Left kidney (tissue), 8 donors: ENCODE measurements at places on chromosomes 5 and 9. TPM values are rescaled to one million over a fixed set of nuclear protein-coding genes. Genes with fewer than 3 reads are reported as not detected.

DNA sequence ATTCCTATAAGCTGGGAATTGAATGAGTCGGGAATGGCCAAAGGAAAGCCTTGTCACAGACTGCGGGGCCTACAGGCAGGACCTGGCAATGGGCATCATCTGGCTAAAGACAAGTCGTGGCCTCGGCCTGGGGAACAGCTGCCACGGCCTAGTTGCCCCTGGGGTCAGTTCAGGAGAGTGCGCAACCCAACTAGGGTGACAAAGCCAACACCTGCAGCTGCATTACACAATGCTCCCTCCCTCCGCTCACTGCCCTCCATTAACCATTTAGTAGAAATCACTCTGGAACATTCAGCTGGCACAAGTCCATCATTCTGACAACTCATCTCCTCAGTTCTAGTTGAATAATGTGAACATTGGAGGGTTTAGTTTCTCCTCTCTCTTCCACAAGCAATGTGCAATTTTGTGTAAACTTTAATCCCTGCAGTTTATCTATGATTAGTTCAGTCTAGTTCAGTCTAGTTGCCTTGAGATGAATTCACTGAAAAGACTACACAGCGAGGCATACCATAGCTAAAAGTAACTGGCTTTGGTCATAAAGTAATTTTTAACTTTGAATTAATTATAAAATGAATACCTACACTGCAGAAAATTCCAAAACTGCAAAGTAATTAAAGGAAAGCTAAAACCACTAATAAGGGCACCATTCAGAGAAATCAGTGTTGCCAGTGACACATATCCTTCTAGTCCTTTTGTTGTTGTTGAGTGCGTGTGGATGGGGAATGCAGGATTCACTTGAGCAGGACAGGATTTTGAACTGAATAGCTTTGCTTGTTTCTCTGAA, 5.1 kb downstream of the GLDC start:
- no peak for DNase-seq

DNA sequence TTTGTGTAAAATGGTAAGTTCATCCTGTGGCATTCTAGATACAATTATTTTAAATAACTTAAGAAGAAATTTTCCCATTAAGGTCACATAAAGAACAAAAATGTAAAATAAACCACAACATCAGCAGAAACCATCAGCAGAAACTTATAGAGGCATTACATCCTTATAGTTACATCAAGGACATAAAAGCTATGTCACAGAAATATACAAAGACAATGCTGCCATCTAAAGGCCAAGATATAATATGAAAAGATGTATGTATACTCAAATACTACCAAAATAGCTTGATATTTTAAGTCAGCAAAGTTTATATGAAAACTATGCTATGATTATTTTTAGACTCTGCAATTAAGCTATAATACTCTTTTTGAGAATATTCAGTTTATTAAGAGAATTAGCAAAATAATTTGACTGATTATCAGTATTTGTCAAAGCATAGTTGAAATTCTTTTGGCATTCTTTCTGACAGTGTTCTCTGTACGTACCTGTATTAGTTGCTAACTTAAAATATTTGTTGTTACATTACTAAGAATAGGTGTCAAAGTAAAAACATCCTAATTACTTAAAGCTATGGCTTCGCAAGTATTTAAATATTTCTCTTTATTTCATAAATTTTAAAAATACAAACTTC, 36.2 kb downstream of the FBXL17 start:
- peak; percentile 36 for DNase-seq

GRCh38 chr9:28471261-28471660, 898.0 kb upstream of the C9orf72 start:
- DNase-seq = no peak

GRCh38 chr5:143807401-143807800, 4.6 kb upstream of the HMHB1 start:
- no peak for DNase-seq

- no peak for DNase-seq
Measured at GRCh38 chr5:136034984-136035383, 6.2 kb downstream of the TGFBI start.

DNA sequence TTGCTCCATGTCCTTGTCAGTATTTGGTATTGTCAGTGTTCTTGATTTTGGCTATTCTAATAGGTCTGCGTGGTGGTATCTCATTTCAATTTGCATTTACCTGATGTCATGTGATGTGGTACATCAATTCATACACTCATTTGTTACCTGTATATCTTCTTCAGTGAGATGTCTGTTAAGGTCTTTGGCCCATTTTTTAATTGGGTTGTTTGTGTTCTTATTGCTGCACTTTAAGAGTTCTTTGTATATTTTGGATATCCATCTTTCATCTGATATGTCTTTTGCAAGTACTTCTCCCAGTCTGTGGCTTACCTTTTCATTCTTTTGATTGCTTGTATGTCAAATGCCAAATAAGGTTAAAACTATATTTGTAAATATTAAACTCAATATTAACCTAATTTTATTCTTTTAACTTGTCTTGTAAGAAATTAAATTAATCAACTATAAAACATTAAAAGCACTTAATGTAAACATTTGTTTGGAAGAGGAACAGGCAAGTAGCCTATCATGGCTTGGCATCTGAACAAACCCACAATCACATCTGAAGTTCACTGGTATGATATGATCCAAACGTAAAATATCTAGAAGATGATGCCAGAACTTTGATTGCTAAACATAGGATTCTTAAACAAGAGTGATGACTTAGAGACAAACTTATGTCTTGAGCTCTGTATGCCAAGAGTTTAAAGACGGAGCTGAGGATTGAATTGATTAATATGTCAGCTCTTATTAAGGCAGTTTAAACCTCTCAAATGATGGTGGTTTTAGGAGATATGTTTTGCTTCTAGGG, 587.3 kb downstream of the ANXA1 start:
- DNase-seq = no peak

UAP1L1 gene
- polyA plus RNA-seq = 6.9 TPM

MARCHF3 gene
- 8.0 TPM for polyA plus RNA-seq

ABLIM3 gene
- 1.1 TPM for polyA plus RNA-seq

C9orf153 gene
- 0.15 TPM for polyA plus RNA-seq
